ENCODE measurements at places on chromosomes 7 and 10.
A peak's percentile ranks its signal among the peaks of the same experiment; 100 is the strongest.

GRCh38 chr7:116776610-116777289 lies 85.6 kb upstream of the CAPZA2 start:
- DNase-seq, result no peak

DNA sequence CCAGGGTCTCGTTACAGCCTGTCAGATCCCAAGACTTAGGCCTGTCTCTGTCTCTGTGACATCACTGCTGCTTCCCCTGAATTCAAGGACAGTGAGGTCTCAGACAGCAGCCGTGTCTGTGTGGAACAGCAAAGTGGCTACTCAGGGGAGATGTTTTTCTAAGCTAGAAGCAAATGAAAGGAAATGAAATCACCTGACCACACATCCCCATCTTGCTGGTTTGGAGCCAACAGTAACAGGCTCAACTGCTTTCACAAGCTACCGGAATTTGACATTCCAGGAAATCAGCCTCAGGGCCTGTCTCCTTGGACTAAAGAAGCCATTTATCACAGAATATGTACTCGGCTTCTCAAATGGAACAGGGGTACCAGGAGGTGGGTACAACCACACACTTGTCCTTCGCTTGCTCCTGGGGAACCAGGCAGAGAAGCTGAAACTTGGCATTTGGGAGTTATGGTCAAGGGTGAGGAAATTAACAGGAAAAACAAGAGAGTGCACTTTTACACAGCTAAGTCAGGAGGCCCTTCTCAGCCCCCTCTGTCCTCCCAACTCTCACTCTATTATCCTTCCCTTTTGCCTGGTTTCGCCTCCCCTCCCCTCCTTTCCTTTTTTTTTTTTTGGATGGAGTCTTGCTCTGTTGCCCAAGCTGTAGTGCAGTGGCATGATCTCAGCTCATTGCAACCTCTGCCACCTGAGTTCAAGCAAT lies 73.2 kb downstream of the SPDYE5 start:
- no peak for DNase-seq

GRCh38 chr7:126608339-126608776 lies 644.4 kb downstream of the GRM8 start:
- peak; percentile 59 for DNase-seq

GRCh38 chr7:47811632-47812380 lies 136.5 kb downstream of the PKD1L1 start:
- DNase-seq, result no peak

- DNase-seq, result no peak
Observed at GRCh38 chr7:49597805-49598204, 175.6 kb upstream of the VWC2 start.

DNA sequence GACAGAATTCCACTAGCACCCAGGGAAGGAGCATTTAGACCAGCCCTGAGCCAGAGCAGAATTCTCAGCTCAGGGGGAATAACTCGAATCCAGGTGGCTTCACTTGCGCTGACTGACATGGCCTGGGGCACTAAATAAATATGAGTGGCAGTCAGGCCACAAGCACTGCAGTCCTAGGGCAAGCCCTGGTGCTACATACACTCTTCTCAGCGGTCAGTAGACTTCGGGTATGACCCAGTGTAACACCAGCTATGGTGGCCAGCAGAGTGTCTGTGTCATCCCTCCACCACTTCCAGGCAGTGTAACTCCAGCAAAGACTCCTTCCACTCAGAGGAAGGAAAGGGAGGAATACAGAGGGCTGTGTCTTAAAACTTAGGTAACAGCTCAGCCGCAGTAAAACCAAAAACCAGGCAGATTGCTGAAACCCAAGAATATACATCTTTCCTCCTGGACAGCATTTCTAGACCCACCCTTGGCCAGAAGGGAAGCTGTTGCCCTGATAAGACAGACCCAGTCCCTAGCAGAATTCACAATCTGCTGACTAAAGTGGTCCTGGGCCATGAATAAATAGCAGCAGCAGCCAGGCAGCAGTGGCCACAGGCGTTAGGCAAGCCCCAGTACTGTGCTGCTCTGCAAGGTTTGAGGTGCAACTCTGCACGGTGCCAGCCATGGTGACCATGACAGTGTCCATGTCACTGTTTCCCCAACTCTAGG lies 77.0 kb downstream of the SNX13 start:
- DNase-seq, result no peak

GRCh38 chr7:39458061-39458745 lies 108.0 kb upstream of the YAE1 start:
- no peak for DNase-seq

GRCh38 chr10:30736685-30737232 lies 107.2 kb upstream of the LYZL2 start:
- no peak for DNase-seq

DNA sequence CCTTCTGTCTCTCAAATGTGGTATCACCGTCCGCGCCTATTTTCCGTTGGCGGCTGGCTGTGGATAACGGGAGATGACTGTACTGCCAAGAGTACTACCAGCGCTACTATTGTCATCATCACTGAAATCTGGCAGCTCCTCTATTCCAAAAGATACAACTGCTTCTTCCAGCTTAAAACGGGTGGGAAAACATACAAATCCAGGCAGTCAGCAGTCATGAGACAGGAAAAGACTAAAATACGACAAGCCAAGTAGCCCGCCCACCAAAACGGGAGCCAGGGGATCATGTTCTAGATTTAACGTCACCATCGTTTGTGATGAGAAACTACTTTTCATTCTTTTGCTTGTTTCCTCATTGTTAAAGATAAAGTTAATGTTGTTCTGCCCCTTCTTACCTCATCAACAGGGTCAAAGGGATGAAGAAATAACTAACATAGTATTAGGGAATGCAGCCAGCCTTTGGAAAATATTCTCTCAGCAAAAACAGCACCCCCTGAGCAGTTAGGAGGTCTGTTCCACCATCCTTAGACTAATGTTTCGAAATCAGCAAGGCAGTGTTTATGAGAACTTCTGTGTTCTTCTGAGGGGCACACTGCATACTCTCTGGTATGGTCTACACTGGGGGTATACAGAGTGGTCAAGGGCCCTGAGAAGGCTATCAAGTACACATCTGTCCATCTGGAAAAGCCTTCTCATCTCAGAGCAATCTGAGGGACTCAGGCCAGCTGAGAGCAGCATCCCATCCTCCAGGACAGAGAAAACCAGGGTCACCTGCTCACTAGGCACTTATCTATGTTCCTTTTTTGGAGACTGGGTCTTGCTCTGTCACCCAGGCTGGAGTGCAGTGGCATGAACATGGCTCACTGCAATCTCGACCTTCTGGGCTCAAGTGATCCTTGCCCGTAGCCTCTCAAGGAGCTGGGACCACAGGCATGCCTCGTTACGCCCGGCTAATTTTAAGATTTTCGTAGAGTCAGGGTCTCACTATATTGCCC lies 47.5 kb downstream of the GNA12 start:
- DNase-seq, result no peak

GRCh38 chr7:99011706-99012404 lies 132.1 kb downstream of the SMURF1 start:
- no peak for DNase-seq

- DNase-seq, result peak; percentile 84
Observed at GRCh38 chr7:150988230-150989226, 2.3 kb upstream of the NOS3 start.

- no peak for DNase-seq
Observed at GRCh38 chr10:123883673-123884320, 7.8 kb downstream of the CPXM2 start.

DNA sequence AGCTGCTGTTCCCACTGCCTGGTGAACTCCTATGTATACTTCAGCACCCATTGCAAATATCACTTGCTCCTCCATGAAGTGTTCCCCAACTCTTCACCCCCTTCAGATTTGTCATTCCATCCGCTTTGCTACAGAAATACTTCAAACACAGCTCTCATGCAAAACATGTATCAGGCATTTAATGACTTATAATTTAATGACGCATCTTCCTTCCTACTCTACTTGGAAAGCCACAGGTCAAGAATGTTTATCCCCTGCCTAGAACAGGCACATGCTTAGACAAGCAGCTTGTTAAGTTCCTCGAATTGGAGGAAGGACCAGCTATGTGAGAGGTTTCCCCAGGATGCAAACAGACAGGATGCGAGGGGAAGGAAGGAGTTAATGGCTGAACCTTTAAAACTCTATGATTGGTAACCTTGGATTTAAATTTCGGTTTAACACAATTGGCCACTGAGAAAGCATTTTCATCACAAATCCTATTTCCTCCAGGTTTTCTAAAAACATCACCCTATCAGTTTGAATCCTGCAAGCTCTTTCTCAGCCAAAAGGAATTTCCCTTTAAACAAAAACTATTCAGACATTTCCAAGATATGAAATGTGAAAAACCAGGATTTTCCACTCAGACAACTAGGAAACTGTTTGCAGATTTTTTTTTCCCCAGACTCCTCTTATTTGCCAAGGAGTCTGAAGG lies 11.5 kb downstream of the CREB3L2 start:
- DNase-seq, result no peak

GRCh38 chr7:142319970-142320369 lies 62.1 kb upstream of the PRSS58 start:
- DNase-seq, result no peak

DNA sequence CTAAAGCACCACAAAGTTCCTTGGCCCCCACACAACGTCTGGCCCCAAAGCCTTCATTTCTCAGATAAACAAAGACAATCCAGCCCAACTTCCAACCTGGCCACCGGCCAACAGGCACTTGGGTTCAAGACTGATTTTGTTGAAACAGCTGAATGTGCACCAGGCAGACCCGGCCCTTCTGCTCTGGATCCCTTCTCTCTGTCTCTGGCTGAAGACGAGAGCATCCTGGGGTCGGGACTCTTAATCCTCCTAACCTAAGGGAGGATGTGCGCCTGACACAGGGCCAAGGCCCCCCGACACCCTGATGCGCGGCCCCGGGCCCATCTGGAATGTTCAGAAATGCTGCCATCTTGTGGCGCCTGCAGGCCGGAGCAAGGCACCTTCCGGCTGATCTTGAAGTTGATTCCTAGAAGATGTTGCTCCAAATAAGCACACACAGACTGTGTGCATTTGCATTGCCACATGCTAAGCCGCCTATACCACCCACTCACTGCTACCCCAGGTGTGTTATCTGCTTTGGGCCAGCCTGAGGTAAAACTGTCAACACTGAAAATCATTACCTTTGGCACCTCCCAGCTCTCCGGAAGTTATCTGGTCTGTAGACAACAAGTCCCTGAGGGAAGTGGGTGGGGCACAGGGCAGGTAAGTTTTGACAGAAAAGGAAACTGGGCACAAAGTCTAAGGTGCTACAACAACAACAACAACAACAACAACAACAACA lies 98.4 kb upstream of the HABP2 start:
- DNase-seq, result peak; percentile 77

Measured in neural progenitor cell (in vitro differentiated cells).